ENCODE measurements at places on chromosomes 5 and 9.

GRCh38 chr5:130975847-130976246 lies 189.2 kb downstream of the HINT1 start:
- no peak for DNase-seq

DNA sequence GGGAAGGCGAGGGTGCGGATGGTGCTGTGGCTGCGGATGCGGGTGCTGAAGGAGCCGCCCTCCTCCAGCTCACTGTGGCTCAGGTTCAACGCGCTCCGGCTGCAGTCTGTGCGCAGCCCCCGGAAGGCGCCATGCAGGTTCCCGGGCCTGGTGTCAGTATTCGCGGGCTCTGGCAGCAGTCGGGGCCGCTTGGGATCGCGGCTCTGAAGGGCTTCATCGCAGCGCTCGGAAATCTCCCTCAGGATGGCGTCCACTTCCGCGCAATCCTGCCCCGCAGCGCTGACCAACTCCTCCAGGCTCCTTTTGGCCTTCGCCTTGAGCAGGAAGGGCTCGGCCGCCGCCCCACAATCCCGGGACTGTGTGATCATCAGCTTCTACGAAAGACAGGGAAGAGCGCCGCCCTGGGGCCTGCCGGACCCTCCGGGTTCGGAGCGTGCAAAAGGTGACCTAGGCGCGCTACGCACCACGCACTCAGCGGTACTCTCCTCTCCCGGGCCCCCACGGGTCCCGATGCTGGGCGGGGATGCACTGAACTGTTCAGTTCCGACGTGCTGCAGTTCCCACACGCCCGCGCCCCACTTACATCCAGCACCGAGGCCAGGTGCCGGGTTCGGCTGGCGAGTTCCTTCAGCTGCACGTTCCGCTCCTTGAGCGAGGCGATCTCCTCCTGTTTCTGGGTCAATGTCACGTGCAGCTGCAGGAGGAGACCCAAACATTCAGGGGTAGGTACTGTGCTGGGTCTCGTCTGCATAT lies 6.5 kb downstream of the MCIDAS start:
- DNase-seq, result peak; percentile 51

GRCh38 chr5:40233268-40233667 lies 446.4 kb upstream of the PTGER4 start:
- no peak for DNase-seq

- DNase-seq, result no peak
Observed at GRCh38 chr5:65332591-65332990, 149.1 kb downstream of the ADAMTS6 start.

DNA sequence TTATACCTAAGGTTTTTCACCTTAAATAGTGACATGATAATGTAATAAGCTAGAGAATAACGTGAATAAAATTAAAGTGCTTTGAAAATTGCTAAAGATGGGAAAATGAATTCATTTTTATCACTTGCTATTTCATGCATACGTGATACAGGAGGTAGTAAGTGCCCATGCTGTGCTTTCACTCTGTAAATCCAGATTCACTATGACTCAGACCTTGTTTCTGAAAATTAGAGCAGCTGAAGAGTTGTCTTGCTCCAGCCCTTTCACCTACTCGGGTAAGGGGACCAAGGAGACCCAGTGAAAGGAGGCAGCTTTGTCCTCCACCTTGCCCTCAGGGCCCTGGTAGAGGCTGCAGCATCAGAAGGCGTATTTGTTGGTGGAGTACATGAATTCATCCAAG lies 87.9 kb downstream of the ANKH start:
- DNase-seq, result no peak

GRCh38 chr5:178674334-178674733 lies 47.5 kb upstream of the CLK4 start:
- no peak for DNase-seq

- DNase-seq, result no peak
Observed at GRCh38 chr5:43780586-43780985, 177.6 kb downstream of the NNT start.

- no peak for DNase-seq
Observed at GRCh38 chr9:98687911-98688310, 20.8 kb downstream of the GABBR2 start.

GRCh38 chr5:93395971-93396379 lies 185.0 kb downstream of the NR2F1-AS1 start:
- DNase-seq, result no peak

GRCh38 chr9:112166176-112167140 lies 8.6 kb downstream of the SUSD1 start:
- DNase-seq, result no peak

DNA sequence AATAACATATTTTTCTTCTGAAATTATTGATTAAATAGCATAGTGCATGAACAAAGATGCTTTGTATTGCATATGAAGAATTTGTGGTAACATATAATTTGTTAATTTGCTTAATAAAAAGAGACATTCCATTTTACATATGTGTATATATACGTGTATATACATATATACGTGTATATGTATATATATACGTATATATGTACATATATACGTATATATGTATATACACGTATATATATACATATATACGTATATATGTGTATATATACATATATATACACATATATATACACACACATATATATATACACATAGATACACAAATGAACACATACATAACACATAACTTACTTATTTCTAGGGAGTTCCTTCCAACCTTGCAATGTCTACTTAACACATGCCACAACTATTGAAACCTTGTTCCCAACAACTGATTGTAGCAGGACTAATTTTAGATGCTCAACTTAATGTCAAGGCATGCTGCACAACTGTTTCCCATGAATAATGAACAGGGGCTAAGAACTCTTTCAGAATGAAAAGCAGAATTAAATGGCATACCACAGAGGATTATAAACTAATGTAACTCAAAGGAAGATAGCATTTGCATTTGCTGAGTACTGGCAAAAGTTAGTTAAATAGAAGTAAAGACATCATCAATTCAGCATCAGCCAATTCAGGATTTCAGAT lies 17.4 kb downstream of the KIF24 start:
- no peak for DNase-seq

DNA sequence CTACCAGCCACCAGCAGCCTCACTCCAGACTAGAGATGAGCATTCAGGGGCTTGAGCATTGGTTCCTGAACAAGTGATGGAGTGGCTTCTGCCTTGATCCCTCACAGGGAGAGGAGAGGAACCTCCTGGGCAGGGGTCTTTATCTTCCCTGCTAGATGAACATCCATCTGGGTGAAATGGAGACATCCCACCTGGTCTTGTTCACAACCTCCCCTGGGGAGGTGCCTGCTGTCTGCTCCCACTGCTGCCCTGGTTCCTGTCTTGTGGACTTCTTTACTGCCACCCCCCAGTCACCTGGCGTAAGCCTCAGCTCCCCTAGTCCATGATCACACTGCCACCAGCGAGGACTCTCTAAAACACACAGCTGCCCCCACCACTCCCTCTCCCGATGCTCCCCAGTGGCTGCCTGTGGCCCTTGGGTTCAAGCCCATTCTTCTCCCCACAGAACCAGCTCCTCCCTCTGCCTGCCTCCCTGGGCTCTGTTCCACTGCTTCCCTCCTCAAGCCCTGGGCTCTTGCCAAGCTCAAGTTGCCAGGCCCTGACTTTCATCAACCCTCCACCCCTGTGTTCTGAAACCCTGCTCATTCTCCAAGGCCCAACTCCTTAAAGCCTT lies 51.5 kb downstream of the COL15A1 start:
- DNase-seq, result peak; percentile 49

DNA sequence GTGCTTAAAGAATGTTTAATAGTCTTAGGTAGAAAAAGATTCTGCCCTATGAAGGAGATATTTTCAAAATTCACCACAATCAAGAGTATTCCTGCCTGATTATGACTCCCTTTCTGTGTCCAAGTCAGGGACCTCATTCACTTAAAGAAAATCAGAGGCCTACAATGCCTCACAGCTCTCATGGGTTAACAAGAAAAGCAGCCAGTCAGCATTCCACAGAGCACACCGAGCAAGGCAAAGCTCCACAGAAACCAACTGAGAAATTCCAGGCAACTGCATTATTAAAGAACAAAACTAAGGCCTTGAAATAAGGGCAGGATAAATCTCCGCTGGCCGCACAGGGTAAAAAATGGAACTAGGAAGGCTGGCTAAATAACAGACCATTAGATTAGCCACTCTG lies 161.1 kb downstream of the TARS1 start:
- DNase-seq, result no peak

GRCh38 chr5:174693697-174694385 lies 30.5 kb upstream of the MSX2 start:
- no peak for DNase-seq

DNA sequence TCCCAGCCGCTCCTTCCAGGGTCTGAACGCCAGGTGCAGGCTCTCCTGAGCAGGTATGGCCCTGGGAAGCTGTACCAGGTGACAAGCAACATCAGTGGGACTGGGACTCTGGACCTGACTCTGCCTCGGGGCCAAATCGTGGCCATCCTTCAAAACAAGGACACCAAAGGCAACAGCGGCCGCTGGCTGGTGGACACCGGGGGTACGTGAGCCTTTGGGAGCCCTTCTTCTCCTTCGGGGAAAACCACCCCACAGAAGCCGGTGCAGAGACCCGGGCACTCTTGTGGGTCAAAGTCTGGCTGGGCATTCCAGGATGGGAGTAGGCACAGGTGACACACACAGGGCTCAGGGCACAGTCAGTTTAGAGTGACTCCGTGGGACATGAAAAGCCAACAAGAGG lies 45.8 kb downstream of the ARHGEF37 start:
- no peak for DNase-seq

DNA sequence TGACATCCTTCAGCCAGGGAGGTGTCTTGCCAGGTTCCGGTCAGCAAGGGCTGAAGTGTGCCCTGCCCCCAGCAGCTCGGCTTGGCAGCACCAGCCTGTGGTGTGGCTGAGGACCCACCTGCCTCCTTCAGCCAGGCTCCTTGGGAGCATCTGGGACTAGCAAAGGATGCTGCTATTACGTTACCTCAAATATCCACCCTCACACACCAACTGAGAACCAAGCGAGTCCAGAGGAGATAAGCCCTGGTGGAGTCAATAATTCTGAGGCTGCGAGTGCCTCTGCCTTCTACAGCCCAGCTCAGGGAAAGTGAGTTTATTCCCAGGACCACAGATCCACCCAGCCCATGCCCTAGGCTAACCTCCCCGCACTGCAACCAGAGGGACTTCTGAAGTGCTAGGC lies 57.1 kb upstream of the FSTL4 start:
- DNase-seq, result no peak

DNA sequence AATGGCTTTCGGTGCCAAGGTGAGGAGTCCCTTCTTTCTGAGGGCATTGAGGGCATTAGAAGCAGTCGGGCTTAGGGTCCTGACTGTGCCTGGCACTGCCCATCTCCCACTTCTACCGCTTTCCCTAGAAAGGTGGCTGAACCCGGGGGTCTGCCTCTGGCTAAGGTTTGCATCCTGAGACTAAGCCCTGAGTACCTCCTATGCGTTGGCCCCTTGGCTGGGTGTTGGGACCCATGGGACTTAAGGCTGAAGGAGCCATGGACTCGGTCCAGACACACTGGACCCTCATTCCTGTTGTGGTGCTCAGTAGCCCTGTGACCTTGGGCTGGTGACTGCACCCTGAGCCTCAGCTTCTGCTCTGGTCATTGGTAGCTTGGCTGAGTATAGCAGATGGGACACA lies 23.9 kb downstream of the DAB2IP start:
- no peak for DNase-seq

- no peak for DNase-seq
Observed at GRCh38 chr9:19683715-19684114, 105.1 kb downstream of the SLC24A2 start.

DNA sequence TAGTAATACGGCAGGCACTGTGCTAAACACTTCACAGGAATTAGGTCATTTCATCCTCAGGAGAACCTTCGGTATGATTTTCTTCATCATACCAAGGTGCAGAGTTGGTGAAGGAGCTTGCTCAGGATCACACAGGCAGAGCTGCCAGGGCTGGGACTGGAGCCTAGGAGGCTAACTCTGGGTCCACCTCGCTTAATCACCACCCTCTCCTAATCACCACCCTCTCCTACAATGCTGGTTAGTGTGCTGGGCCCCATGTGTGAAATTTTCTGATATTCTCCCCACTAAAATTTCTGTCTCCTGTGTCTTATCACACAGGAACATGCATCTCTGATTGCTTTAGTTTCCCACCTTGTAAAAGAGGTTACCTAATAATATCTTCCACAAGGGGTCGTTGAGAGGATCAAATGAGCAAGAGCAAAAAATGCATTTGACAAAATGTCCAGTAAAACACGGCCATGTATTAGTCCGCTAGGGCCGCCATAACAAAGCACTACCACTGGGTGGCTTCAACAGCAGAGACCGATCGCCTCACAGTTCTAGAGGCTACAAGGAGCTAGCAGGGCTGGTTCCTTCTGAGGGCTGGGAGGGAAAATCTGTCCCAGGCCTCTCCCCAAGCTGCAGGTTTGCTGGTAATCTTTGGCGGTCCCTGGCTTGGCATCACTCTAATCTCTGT lies 128.2 kb upstream of the NFIB start:
- no peak for DNase-seq

DNA sequence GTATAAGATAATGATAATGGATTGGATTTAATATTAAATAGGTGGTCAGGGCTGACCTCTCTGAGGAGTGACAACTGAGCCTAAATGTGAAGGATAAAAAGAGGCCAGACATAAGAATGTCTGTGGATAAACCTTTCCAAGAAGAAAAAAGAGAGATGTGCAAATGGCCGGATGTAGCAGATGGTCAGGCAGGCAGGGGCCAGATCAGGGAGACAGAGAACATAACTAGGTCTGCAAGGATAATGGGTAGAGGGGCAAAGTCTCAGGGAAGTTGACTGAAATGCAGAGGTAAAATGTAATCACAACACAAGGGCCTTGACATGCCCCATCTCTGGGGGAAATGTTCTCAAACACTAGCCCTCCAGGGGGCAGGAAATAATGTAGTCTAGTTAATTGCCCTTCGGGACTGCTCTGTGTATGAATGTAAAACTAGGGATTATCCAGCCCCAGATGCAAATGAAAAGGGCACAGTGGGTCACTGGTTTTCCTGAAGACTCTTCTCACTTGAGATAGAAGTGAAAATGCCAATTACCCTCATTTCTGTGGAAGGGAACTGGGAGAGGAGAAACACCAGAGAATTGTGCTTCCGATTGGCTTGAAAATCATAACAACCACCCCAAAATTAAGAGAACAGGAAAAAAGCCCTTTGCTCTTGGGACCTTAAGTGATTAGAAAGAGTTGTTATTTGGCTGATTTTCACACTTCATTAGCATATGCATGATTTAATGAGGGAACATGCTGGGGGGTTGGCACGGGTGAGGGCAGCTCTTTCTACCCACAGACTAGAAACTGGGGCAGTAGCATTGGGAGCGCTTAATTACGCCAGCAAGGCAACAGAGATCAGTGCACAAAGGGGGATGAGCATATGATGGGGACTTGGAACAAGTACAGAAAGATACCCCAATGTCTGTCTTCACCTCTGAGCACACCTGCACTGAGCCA lies 88.6 kb downstream of the PPP2R2B start:
- DNase-seq, result no peak

Measured in right forelimb (tissue), 1 donor.